MV-4-11 (cell line): ENCODE measurements at places on chromosomes 7 and 10.

GRCh38 chr7:39592586-39592985 lies 26.4 kb downstream of the YAE1 start:
- DNase-seq: peak; percentile 38

DNA sequence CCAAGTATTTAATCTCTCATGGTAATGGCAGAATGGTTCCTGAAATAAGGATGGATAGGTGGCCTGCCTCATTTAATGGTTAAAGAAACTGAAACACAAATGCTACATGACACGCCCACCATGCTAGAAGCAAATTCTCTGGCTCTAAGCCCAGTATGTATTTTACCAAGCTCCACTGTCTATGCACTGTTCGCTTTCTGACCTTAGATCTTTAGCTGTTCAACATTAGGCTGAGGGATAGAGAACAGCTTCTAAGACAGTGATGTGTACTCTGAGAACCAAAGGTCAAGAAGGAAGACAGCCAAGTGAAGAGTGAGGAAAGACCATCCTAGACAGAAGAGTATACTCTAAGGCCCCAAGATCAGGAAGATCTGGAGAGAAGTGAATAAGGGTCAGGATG lies 26.6 kb downstream of the FAM3C start:
- no peak for DNase-seq

DNA sequence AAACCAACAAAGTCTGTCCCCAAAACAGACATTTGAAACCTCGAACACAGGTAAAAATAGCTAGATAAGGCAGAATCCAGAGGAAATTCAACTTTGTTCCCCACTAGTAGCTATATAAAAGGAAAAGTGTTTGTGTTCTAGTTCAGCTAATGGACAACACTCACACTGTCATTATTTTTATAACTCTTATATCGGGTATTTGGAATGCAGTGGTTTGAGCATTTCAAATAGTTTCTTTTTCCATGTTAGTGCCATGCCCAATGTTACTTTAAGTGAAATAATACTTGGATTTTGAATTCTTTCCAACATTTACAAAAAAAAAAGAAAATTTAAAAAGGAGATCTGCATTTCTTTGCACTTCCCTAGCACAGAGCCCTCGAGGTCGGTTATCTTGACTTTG lies 213.6 kb downstream of the DOCK4 start:
- no peak for DNase-seq

- DNase-seq: no peak
Observed at GRCh38 chr10:118315629-118316028, 26.5 kb downstream of the FAM204A start.

- DNase-seq: peak; percentile 13
Observed at GRCh38 chr10:22740180-22740579, 25.8 kb upstream of the PIP4K2A start.

- no peak for DNase-seq
Observed at GRCh38 chr10:117462424-117462792, 80.1 kb upstream of the EMX2 start.

DNA sequence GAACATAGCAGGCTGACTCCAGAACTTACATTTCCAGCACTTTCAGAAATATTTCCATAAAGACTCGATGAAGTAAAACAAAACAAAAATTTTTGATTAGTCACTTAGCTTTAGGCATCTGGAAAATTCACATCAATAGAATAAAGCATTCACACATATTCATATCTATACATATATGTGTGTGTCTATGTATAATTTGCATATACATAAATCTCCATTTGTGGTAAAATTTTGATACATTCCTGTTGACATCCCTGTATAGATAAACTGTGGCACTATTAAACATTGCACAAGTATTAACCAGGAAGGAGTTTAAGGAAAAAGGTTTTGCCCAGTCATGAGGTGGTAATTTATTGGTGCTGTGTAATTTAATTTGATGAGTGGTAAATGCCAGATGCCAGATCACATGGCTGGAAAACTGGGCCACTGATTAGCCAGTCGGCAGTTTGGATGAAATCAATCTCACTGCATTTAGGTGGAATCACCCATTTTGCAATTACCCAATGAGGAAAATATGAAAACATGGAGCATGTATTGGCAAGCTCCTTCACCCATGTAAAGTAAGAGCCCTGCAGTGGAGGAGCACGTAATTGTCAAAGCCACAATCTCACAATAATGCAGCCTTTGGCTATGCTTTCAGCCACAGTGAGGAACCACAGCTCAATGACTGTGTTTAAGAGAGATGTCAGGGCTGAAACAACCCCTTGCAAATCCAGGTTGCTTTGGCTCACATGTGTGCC lies 294.6 kb downstream of the RNLS start:
- DNase-seq: peak; percentile 45

DNA sequence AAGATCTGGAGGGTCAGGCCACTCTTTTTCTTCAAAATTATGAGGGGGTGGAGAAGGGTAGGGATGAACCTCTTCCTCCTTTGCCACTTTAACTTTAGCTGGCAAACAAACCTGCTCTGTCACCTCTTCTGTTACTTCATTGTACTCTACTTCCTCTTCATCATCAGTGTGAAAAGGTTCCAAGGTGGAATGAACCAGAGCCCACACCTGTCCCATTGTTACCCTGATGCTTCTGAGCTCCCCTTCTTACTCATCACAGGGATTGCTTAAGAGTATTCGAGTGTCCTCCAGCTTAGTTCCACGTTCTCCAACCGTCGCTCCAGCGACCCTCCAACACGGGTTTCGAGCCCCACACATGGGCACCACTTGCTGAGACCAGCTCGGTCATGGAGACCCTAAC lies 5.2 kb downstream of the MRPS24 start:
- DNase-seq: no peak

GRCh38 chr7:101817471-101818286 lies at the start of gene CUX1:
Gene CUX1 (plus strand): TSS chr7:101817626. CDS start chr7:101817640, 14 bp downstream.
- DNase-seq: no peak

DNA sequence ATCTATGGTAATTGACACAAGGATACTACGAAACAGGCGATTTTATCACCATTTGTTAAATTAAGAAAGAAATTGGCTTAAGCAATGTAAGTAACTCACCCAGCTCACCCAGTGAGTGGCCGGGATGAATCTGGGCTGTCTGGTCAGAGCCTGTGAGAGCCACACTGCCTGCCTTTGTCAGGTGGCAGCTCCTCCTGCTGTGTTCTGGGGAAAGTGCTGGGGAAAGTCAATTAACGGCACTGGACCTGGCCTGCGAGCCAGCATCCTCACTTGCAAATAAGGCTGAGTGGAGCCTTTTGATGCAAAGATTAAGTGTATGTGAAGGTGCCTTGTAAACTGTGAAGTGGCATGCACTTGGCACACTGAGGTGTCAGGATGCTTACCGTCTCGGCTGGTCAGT lies 13.4 kb upstream of the CXCL12 start:
- no peak for DNase-seq

DNA sequence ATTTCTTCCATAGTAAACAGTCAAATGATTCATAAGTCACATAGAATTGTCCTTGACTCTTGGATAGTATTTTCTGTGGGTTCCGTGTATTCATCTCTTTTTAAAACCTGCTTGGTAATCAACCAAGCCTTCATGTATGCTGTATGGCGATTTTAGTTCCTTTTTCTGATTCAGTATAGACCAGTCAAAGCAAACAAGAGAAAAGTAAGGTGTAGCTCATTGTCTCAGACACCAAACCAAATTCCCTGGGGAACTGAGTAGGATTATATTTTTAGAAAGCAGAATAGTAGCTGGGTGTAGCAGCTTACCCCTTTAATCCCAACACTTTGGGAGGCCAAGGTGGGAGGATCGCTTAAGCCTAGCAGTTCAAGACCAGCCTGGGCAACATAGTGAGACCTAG lies 240.5 kb downstream of the BBS9 start:
- no peak for DNase-seq

GRCh38 chr10:80188713-80189112 lies 16.6 kb downstream of the ANXA11 start:
- no peak for DNase-seq

GRCh38 chr7:128037880-128038619 lies 6.8 kb upstream of the LRRC4 start:
- no peak for DNase-seq

DNA sequence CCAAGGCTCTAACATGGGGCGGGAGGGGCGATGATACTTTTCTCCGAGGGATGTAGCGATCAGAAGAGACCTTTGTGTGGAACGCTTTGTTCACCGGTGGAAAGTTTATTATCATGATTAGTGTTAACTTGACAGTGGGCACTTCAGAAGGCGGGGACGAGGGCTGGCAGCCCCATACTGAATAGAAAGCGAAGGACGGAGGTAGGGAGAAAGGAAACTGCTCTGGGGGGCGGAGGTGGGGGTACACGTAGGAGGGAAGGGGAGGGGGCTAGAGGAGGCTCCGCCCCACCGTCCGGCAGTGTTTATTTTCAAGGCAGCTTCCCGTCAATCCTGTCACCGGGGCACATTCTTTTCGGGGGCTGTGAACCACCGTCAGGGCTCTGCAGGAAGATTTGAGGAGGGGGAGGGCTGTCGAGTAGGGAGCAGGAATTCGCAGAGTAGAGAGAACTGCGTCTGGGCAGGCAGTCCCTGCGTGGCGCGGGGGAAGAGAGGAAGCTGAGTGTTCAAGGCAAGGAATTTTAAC lies 9.4 kb upstream of the NKX2-3 start:
- DNase-seq: no peak

DNA sequence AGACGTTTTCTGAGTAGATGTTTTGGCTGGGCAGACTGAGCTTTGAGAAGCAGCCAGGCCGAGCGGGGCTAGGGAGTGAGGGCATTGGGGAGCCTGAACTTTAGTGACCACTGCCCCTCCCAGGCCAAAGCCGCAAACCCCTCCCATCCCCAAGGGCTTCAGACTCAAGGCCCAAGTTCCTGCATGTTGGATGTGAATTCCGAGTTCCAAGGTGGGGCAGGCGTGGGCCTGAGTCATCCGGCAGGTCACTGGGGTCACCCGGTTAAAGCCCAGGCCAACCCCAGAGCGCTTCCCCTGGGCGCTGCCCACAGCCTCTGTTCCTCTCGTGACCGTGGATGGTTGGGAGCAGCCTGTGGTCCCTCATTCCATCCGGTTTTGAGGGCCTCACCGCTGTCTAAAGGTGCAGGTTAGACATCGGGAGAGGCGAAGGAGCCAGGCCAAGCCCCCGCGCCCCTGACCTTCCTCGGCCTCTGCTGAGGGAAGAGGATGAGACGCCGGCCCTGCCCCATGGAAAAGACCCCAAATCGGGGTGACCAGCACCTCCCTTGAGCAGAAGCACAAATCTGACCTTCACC lies 6.9 kb upstream of the PDGFA start:
- DNase-seq: no peak

- peak; percentile 69 for DNase-seq
Observed at GRCh38 chr10:99610221-99610620, 10.0 kb downstream of the SLC25A28 start.

DNA sequence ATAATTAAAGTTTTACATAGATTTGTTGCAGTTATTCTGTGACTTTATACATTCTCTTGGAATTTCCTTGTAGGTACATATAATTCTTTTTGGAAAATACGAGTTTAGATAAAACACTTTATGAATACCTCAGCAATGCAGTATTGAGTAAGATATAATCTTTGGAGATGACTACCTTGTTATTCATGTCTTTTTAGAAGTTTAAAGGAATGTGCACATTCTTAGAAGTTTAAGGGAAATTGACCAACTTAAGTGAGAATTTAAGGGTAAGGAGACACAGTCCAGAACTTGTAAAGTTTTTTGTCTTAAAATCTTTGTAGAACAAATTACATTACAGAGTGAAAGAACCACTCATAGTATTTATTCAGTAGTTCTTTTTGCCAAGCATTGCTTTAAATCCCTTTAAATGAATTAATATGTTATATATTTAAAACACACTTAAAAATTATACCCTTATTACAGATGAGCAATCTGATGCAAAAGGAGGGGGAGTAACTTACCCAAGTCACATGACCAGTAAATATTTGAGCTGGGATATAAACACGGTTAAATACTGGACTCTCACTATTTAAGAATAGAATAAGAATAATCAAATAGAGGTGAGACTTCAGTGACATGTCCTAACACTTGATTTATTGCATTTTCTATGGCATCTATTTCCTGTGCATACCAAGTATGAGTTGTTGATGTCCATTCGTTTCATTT lies 139.5 kb upstream of the FERD3L start:
- DNase-seq: no peak

DNA sequence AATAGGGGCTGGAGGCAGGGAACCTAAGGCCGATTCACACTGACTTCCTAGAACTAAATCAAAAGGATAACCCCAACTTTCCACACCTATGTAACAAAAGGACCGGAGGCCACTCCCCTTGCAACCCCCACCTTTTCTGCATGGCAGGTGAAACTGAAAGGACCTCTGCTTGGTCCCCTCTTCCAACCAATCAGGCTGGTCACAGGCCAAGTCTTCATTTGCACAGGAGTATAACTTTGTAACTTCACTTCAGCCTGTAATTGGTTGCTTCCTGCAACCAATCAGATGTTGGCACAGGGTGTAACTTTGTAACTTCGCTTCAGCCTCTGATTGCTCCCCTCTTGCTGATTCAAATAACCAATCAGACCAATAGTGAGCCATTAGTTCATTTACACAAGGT lies 190.0 kb downstream of the FAM107B start:
- no peak for DNase-seq

- peak; percentile 73 for DNase-seq
Observed at GRCh38 chr7:17362439-17363105, 64.1 kb downstream of the AHR start.

- no peak for DNase-seq
Observed at GRCh38 chr7:45408409-45408737, 165.8 kb upstream of the ADCY1 start.

GRCh38 chr10:3737864-3738263 lies 47.1 kb downstream of the KLF6 start:
- no peak for DNase-seq

DNA sequence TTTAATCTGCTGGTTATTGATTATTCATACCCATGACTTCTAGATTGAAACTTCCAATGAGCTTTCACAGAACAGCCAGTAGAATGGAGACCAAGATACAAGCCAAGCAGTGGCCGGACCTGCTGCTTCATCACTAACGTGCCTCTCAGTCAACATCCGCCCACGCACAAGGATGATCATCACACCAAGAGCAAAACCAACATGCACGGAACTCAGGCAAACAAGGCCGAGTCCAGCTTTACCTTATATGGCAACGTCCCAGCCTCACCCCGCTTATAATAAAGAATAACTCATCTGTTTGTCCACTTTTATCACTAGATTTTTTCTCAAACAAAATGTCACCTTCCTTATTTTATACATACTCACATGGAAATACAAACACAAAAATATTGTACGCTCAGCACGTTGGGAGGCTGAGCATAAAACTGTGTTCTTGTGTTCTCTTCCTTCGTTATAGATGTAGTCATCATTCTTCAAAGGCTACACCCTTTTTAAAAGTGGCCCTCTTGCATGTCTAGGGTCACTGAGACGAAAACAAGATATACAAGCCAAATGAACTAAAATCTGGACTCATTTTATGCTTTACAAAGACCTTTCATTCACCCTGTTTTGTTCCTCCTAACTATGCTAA lies 122.7 kb downstream of the SFMBT2 start:
- DNase-seq: no peak
